CD4-positive, alpha-beta T cell (primary cell): ENCODE measurements at places on chromosomes 12 and 14.

DNA sequence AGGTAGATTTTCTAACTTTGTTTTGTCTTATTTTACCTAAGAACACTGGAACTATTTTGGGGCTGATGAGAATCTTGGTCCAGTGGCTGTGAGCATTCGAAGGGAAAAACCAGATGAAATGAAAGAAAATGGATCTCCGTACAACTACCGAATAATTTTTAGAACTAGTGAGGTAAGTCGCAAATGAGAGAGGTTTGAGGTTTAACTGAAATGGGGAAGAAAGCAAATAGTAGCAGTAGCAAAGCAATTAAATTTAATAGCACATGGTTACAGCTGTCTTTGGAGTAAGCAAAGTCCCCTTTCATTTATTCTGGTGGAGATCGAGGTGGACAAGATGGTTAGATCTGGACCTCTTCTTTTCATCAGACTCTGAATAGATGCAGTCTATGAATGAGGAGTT, 313.5 kb upstream of the RGS6 start:
- DNase-seq: no peak

DNA sequence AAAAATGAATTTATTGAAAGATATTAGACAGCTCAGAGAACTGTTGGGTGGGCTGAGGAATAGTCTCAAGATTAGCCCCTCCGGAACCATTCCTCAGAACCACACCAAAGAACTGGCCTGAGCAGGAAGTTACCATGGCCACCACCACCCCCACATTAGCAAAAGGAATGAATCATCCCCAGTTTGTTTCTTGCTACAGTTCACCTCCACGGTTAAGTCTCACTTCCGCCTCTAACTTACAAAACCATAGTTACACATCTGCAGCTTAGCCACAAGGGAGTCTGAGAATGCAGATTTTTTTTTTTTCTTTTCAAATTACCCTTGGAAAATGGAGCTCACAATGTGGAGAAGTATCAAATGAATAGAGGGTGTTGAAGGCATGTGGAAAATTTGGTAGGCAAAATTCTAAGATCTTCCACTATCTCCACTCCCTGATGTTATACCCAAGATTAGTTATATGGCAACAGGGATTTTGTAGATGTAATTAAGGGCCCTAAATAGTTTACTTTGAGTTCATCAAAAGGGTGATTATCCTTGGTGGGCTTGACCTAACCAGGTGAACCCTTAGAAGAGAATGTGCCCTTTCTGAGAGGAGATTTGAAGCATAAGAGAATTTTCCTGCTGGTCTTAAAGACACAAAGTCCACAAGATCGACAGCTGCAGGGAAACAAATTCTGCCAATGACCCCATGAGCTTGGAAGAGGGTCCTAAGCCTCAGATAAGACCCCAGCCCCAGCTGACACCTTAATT, 129.8 kb upstream of the KRR1 start:
- DNase-seq: no peak

DNA sequence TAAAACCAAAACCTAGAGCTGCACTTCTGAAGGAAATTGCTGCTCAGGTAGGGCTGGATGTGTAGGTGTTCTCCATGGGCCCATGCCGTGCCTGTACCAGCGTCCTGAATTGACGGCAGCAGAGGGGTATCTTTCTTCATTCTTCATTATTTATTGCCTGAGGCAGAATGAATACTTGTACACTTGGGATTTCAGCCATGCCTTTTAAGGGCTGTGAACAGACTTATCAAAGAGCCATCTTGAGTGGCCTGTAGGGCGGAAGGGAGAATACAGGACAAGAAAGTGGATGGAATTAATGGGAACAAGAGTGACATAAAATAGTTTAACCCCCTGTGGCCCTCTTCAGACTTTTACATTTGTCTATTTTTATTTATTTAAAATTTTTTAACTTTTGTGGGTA, 61.4 kb downstream of the RASSF3 start:
- DNase-seq: no peak

DNA sequence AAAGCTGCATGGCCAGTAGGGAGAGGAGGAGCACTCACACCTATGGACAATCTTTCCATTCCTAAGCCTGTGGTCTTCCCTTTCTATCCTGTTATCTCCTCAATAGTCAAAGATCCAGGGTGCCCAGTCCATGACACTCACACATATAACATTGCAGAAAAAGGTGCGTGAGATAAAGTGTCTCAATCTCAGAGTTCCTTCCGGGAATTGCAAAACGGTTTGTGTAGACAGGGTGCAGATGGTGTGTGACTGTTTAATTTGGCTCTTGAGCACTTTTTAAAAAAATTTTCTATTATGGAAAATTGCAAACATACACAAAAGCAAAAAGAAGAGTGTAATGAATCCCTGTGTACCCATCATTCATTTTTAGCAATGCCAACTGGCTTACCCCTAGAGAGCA, 1493.6 kb downstream of the AACS start:
- no peak for DNase-seq

DNA sequence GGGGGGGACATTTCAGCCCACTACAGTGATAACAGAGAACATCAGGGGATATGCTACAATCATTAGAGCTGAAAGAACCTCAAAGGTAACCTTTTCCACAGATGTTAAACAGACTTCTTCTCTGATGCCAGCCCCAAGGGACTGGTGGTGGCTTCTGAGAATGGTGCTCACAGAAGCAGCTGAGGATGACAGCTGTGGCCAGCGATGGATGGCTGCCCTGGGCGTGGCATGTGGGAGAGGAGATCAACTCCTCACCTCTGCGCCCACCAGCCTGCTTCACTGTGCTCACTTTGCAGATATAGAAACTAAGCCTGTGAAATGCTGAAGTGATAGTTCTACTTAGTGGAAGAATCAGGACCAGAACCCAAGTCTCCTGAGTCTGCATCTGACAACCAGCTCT, 33.0 kb downstream of the FOXN3 start:
- DNase-seq: no peak
